ENCODE measurements at places on chromosomes 7 and 10.

GRCh38 chr7:137519181-137519691 lies 175.7 kb upstream of the PTN start:
- DNase-seq = no peak

DNA sequence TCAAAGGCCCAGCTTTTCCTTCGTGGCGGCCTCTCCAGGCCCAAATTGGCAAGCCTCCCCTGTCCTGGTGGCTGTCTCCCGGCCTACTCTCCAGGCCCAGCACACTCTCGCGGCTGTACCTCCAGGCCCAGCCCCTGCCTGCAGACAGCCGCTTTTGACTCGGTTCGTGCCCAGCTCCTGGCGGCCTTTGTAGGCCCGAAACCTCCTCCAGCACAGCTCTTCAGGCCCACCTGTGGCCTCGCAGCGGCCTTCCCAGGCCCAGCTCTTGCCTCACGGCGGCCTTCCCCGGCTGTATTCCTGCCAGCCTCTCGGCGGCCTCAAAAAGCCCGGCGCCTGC lies 18.2 kb upstream of the TMEM248 start:
- no peak for DNase-seq

DNA sequence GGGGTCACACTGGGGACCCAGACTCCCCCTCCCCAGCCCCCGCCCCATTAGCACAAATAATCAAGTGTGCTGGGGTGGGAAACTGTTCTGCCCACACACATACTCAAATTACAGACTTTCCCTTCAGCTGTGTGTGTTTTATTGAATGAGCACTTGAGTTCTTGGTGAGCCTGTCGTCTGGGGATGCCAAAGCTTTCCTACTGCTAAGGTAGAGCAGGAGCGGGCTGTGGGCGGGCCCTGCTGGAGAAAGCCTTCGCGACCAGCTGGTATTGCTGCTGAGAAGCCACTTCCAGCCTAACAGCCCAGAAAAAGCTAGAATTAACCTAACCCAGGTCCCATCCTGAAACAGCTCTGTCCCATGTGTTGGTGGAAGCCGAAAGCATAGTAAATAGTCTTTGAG lies 87.0 kb upstream of the KMT2E start:
- peak; percentile 31 for DNase-seq

DNA sequence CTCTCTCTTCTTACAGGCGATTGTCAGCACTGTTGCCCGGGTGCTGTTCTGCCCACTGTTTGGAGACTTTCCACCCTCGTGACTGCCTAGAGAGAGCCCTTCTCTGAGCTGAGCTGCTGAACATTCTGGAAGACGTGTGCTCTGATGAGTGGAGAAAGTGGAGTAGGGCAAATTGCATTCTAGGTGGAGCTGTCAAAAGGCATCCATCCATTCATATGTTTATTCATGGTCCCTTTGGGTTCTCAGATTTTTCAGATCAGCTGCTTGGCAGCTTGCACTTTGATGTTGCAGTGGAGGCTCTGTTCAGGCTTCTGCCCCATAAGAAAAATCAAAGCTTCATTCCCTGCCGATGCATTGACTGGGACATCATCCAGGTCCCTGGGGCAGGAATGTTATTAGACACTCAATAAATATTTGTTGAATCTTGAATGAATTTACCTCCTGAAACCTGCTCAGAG lies 120.7 kb upstream of the EEPD1 start:
- DNase-seq = no peak

DNA sequence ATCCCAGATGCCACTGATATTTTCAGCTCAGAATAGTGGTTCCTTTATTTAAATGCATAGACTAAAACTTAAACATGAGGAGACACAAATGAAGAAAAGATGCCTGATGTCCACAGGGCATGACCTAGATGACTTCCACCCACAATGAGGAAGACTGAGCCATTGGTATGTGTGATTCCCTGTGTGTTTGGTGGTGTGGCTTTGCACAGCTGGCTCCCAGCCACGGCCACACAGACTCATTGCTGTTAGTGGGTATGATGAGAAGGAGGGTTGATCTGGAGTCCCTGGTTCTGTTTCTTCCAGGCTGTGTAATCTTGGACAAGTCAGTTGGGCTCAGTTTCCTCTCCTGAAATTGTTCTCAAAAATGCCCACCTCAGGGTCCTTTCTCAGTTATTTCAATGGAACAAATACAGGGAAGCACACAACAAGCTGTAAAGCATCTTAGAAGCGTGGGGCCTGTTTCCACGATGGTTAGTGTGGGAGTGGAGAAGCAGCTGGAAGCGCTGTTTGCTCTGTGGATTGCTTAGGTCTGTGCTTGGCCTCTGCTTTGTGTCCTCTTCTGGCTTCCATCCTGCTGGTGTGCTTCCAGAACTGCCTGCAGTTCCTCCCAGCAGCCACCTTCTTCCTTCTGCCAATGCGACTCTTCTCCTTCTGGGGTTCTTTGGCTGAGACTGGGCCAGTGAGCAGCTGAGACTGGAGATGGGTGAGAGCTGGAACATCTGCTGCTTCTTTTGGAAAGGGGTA lies 303.7 kb downstream of the BMPER start:
- DNase-seq = no peak

GRCh38 chr7:117009705-117010361 lies 56.5 kb downstream of the ST7 start:
- no peak for DNase-seq

- DNase-seq = no peak
Measured at GRCh38 chr7:45662018-45662417, 87.8 kb downstream of the ADCY1 start.

- DNase-seq = no peak
Measured at GRCh38 chr7:16587790-16588189, 57.8 kb downstream of the ANKMY2 start.

- DNase-seq = no peak
Measured at GRCh38 chr7:33459340-33459751, 330.0 kb downstream of the BBS9 start.

GRCh38 chr10:100184840-100185239 lies 989 bp downstream of the ERLIN1 start:
- no peak for DNase-seq

DNA sequence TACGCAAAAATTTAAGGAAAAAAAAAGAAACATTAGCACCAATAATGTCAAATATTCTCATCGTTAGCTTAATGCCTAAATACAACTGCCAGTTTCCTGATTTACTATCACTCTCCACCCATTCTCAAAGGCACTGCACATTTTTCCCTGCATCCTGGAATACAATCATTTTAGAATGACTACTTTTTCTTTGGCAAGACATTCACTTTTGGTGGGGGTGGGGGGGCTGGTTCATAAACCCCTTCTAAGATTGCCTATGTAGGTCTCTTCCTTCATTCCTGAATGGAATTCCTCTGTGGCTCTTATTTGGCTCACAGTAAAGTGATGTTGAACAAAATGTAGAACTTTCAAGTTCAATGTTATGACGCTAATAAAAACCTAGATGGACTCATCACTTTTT lies 74.3 kb downstream of the RNLS start:
- DNase-seq = no peak

DNA sequence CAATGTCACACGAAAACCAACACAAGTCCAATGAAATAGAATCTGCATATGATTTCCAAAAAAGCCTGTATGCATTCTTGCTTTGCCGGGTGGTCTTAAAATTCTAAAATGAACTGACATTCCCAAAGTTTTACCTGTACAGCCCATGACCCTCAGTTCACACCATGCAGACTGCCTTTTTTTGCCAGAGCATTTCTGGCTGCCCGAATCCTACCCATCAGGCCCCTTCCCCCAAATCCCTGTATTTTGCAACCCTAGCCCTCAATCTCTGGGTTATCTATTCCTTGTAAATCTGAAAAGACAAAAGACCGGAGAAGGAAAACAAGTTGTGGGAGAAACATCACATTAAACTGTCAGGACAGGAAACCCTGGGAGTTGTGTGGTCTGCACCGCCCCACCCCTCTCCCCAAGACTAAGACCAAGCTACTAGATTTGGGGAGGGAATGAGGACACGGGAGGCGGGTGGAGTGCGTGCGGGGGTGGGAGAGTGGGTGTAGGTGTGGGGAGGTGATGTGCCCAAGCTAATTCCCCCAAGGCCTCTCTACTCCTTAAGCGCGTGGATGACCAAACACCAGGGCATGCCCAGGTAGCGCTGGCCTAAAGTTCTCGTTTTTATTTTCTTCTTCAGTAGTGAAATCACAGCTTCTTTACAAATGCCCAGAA lies 1.4 kb downstream of the JCAD start:
- DNase-seq = no peak

DNA sequence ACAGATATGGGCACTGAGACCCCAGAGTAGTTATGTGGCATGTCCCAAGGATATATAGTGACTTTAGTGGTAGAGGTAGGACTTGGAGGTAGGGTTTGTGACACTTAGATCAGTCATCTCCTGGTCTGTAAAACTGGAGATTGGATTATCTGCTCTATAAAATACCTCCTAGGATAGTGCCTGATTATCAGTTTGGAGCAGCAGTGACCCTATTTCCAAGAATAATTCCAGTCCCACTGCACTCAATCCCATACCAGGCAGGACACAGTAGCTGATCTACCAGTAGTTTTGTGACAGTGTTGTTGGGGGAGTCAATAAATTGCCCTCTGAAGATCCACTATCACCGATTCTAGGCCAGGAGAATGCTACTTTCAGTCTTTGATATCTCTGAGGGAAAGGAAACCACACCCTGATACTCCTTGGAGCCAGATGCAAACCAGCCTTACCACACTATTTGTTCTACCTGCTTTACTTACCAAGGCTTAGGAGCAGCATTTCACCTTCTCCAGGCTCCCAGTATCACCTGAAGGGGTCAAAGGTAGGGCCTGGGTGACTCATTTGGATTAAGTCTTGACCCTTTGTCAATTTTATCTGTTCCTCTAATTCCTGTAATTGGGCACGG lies 30.6 kb downstream of the KMT2E start:
- no peak for DNase-seq
